ENCODE measurements at places on chromosomes 5 and 9.
A peak's percentile ranks its signal among the peaks of the same experiment; 100 is the strongest.

- DNase-seq: no peak
Measured at GRCh38 chr5:61130289-61130688, 32.0 kb downstream of the SMIM15 start.

GRCh38 chr5:154686490-154686889 is 68.7 kb upstream of the LARP1 start:
- no peak for DNase-seq

- no peak for DNase-seq
Measured at GRCh38 chr9:35267710-35268109, 105.9 kb downstream of the UNC13B start.

- DNase-seq: no peak
Measured at GRCh38 chr9:4965174-4965821, 19.8 kb upstream of the JAK2 start.

DNA sequence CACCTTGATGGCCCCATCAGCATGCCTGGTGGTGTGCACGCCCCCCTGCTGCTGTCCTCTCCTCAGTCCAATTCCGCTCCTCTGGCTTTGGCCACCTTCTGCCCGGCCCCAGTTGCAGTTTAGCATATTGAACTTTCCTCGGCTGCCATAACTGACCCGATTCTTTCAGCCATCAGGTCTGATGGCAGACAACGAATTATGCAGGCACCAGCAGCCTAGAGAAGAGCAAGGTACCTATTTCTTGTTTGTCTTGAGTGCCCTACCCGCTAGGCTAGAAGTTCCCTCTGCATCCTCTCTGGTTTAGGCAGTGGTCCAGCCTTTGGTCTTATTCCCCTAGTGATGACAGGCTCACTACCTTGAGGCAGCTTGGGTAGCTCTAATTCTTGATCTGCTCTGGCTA is 43.0 kb upstream of the SLC25A51 start:
- no peak for DNase-seq

GRCh38 chr9:71822935-71823334 is 54.6 kb upstream of the CEMIP2 start:
- no peak for DNase-seq

DNA sequence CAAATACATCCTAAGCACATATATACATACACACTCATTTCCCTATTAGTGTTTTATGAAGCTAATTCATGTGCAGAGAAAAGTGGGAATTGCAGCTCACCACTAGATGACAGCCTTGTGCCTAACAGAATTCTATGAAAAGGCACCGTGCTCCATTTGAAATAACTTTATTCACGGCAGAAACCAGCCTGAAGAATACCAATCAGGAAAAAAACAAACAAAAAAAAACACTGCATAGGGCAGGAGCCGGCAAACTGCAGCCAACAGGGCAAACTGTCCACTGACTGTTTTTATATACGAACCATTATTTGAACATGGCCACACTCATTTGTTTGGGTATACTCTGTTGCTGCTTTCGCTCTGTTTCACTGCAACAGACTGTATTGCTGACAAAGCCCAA is 33.6 kb downstream of the ERMP1 start:
- DNase-seq: no peak

GRCh38 chr9:104386425-104387069 is 117.5 kb upstream of the OR13F1 start:
- peak; percentile 73 for DNase-seq

DNA sequence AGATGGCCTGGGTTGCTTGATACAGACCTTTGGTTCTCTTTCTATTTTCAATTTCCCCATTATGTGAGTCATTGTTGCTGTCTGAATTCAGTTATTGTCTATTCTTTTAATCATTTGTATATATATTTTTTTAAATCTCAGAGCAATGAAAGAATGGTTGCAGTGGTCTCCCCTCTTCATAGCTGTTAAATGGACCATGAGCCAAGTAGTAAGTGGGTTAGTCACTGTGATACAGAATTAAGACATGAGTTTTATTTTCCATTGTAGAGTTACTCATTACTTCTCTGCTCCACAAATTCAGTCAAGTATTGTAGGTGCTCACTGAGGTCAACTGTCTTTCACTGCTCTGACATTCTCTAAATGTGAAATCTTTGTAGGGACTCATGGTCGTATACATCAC is 174.6 kb upstream of the GRAMD2B start:
- no peak for DNase-seq

GRCh38 chr9:38101423-38101822 is 32.4 kb upstream of the SHB start:
- DNase-seq: no peak

DNA sequence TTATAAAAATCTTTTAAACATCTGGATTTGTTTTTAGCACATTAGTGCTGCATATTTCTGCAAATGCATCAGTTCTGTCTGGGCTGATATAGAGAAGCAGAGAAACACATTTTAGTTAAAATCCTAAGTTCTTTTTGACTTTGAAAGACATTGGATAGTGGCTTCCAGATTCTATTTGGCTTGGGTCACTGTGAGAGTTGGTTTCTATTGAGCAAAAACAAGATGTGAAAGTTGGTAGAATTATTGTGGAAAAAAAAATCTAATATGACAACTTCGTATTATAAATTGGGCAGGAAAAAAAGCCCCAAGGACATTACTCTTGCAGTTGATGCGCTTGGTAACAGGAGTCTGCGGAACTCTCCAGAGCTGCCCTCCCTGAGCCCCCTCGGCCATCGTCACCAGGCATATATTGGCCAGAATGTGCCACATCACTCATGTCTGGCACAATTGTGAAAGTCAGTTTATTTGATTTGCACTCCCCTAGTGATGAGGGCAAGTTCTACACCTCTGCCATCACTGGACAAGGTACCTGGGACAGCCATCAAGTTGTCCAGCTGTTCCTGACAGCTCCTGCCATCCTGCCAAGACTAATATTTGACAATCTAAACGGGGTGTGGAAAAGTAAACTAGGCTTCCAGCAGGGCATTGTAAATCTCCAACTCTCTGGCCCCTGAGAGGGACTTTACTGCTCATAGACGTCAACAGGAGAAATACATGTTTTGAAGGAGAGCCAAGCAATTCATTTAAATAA is 334.5 kb downstream of the TENT4A start:
- DNase-seq: peak; percentile 42

GRCh38 chr5:123199527-123199926 is 110.5 kb downstream of the PRDM6 start:
- no peak for DNase-seq

- DNase-seq: no peak
Measured at GRCh38 chr9:86516564-86516963, 162.4 kb upstream of the TUT7 start.

- DNase-seq: no peak
Measured at GRCh38 chr5:9519537-9519936, 26.3 kb downstream of the SEMA5A start.

- no peak for DNase-seq
Measured at GRCh38 chr5:150361301-150361700, 3.8 kb downstream of the TCOF1 start.

DNA sequence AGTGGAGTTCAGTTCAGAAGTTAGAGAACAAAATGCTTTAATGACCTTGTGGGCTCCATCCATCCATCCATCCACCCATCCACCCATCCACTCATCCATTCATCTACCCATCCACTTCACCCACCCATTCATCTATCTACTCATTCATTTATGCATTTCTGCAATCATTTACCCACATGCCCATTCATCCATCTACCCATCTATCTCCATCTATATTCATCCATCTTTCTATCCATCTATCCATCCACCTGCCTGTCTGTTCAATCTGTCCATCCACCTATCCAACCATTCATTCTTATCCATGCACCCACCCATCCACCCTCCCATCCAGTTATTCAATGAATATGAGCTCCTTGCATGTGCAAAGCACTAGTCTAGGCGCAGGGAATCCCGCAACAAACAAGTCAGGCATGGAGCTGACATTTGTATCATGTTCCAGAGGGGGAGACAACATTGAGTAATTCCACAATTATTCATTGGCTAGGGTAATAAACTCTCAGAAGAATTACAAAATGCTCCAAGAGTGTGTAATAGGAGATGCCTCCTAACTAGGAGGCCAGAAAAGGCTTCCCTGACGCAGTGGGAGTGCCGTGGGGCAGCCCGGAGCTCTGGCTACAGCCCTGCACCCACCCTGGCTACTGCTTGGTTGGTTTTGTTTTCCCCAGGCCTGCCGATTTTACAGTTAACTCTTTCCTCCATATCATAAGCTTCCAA is 211.2 kb downstream of the NXNL2 start:
- DNase-seq: no peak

- DNase-seq: no peak
Measured at GRCh38 chr5:167453246-167454030, 838.0 kb upstream of the WWC1 start.

- DNase-seq: no peak
Measured at GRCh38 chr9:37944671-37945481, 40.9 kb upstream of the SLC25A51 start.

DNA sequence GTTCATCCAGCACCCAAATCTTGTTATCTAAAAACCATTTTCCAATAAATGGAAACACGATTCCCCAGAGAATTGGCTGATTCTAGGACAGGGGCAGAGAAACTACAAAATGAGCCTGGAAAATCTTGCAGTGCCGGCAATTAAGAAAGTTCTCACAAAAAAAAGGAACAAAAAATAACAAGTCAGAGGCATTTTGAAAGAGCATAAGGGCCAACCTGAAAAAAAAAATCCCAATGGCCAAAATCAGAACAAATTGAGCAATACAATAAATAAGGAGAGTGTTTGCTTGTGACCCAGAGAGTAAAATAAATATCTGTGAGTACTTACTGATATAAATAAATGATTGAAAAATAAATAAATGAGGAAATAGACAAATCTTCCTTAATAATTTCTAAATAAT is 55.1 kb upstream of the S1PR3 start:
- DNase-seq: no peak

GRCh38 chr5:158484150-158484549 is 615.6 kb downstream of the EBF1 start:
- DNase-seq: no peak

DNA sequence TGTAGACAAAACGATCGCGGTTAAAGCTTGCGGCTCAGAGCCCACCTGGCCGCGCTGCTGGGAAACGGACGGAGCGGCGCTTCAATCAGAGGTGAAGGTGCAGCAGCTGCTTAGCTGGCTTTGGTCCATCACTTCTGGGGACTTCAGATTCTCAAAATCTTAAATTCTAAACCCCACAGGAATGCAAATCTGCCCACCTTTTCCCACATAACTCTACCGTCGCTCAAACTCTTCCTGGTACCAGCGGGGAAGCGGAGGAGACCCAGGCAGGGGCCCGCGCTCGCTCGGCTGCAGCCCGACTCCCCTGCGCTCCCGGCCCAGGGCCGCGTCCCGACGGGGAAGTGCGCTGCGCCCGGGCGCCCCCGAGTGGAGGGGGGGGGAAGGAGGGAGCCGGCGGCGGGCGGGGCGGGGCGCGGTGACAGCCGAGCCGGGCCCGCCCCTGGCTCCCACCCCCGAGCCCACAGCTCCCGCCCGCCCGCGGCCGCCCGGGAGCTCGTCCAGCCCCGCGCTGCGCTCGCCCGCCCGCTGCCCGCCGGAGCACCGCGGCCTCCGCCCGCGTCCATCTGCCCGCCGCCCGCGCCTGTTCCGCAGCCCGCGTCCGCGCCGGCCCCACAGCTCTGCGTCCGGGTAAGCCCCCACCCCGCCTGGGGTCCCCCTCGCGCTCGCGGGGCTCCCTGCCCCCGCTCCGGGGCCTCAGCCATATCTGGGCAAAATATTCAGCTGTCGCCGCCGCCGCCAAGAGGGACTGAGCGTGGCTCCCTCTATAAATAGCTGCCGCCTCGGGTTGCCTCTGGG is at the start of gene TMOD1:
Gene TMOD1 (plus strand): TSS at position 490 of the 795 bp plus-strand sequence. CDS start 22,523 bp downstream, outside the sequence.
- no peak for DNase-seq

DNA sequence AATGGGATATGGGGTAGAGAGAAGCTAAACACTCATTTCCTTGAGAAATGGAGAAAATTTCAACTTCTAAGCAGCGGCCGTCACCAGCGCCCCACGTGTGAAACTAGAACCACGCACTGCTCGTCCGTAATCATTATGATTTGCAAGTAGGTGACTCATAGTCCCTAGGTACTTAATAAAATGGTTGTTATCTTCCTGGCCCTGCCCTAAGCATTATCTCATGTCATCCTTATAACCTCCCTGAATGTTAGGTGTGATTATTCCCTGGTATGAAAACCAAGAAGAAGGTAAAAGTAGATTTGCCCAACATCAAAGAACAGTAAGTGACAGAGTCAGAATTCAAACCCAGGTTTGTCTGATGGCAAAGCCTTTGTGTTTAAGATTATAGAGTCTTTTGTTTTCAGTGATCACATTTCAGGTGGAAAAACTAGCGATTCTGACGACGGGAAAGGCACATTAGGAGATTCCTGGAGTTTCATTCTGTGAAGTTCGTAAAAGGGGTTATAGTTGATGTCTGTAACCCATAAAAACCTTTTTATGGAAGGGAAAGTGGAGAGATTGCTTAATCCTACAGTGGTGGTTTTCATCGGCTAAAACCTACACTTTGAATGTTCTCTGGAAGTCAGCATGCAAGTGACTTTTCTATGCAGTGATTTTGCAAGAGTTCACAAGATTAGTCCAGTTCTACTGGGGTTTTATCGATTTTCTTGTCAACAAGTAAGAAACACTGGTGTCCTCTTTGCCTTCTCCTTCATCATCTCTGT is 202.9 kb upstream of the WWC1 start:
- DNase-seq: no peak
